ENCODE measurements at places on chromosomes 2 and 18.

GRCh38 chr2:188142636-188143295, 148.9 kb upstream of the GULP1 start:
- no peak for DNase-seq

DNA sequence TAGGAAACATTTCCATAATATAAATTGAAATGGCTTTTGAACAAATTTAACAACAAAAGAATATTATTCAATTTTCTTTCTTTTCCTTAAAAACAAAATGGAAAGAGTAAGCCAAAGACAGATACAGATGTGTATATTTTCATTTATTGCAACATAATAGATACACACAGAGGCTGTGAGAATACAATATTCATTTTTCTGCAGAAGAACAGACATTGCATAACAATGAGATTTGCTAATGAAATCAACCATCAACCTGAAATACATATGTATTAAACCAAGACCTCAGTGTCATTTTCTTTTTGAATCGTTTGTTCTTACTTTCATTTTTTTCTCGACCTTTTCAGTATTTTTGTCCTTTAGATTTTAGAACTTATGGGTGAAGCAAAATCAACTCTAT, 95.1 kb downstream of the BAZ2B start:
- DNase-seq, result no peak

GRCh38 chr2:100270381-100271146, 51.7 kb downstream of the LONRF2 start:
- DNase-seq, result no peak

DNA sequence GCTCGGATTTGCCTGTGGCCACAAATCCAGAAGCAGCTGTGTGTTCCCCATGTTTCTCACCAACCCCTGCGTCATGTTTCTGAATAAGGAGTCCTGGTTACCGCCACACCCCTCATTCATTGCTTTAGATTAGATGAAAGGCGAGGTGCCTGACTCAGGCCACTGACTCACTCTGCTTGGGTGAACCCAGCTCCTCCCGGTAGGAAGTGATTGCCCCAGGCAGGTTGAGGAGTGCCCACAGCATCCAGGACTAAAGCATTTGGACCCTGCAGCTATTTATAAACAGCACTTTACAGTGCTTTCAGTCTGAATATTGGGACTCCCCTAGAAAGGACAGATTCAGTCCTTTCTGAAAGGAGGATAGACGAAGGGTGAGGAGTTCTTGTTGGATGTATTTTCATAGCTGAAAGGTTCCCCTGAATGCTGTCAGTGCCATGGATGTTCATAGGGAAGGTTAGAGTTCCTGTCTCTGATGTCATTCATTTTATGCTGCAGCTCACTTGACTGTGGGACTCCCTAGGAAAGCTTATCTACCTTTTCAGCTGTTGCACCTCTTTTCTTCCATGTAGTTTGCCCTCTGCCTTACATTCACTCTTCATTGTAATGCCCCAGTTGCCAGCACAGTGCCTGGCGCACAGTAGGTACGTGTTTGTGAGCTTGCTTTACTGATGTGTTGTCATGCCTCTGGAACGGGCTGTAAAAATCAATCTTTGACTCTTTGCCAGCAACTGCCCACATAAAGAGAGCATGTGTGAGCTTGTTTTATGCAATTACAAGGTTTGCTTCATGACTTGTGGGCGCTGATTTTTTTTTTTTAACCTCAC, 14.9 kb downstream of the ITGA6 start:
- no peak for DNase-seq

All from muscle of arm (tissue), 14 donors.